A172 (cell line): ENCODE measurements at places on chromosomes 16 and 17.
A peak's percentile ranks its signal among the peaks of the same experiment; 100 is the strongest.

DNA sequence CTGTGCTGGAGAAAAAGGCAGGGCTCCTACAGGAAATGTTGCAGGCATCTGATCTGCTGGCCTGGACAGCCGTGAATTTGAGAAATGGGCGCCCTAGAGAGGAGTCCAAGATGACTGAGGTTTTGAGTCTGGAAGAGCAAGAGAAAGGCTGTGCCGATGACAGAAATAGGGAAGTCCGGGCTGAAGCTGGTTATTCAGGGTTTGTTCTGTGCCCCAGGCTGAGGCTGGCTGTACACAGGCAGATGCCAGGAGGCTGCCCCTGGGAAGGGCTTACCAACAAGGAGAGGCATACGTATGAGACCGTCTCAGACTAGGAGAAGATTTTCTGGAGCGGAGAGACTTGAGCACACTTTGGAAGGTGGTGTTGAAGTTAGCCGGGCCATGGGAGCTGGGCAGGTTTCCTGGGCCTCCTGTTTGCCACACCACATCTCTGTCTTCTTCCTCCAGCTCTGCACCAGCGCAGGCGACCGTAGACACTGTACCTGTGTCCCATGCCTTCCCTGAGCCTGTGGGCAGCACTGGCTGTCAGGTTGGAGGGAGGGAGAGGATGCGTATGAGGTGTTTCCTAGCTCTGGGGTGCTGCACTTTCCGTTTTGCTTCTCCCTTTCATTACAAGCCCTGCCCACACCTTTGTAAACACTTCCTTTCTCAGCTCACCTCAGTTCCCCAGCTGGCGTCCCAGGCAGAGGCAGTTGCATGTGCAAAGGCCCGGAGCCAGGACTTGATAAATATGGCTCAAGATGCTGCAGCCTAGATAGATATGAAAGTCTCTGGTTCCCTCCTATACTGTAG, 80.8 kb downstream of the SPECC1 start:
- no peak for DNase-seq

DNA sequence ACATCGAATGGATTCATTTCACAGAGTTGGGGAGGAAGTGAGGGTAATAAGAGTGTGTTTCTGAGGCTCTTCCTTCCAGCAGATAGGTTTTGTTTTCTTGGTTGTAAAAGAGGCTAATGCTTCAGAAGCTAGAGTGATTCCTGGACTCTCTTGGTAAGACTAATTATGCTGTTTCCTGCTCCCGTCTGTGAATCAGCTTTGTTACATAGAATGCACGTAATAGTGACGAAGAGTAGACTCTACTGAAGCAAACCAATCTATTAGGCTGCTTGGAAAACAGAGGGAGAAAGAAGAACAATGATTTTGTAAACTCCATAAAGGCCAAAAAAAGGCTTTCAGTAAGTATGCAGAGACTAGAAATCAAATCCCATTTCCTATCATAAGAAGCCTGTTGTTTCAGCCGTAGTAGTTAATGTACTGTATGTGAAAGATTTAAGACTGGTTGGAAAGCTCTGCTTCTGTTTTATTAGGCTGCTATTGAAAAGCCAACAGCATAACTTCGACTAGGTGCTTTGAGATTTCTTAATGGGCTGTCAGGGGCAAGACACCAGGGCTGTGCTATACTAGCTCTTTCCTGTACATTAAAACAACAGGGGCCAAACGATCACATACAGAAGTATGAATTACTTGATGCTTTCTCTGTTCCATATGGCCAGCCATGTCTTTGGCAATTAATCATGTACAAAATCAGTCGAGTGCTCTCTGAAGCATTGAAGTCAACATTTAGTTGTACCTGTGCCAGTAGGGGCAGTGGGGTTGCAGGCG, 219.0 kb downstream of the FTO start:
- DNase-seq, result no peak

- no peak for DNase-seq
These were observed 6.9 kb upstream of the RAPGEFL1 start for GRCh38 chr17:40170325-40170724.

GRCh38 chr17:50498021-50498874, 10.0 kb upstream of the MYCBPAP start:
- peak; percentile 64 for DNase-seq

DNA sequence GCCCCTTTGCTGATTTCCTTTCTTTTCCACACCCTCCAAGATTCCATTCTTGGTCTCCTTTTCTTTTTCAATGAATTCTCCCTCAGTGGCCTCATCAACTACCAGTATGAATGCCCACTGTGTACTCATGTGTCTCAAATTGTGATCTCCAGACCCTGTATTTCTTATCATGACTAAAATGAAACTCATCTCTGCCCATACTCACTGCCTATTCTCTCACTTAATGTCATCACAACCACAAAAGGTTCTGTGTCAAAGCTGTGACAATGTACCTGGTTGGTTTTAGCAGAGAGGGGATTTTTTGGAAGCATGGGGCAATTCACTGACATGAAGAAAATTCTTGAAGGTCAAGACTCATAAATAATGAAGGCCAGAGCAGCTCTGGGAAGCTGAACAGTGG, 11.5 kb upstream of the TBX4 start:
- DNase-seq, result no peak

GRCh38 chr16:10787304-10787703, 31.3 kb downstream of the TVP23A start:
- no peak for DNase-seq

DNA sequence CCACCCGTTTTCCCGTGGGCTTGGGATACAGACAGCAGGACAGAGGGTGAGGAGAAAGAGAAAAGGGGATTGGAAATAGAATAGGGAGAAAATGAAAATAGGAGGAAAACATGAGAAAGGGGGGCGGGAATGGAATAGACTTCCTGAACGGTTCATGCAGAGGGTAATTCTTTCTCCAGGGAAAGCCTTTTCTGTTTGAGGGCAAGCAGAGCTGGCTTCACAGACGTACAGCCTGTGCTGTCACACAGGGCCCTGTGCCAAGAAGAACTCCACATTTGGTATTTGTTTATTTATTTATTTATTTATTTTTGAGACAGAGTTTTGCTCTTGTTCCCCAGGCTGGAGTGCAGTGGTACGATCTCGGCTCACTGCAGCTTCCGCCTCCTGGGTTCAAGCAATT, 12.0 kb downstream of the MILR1 start:
- DNase-seq, result no peak

DNA sequence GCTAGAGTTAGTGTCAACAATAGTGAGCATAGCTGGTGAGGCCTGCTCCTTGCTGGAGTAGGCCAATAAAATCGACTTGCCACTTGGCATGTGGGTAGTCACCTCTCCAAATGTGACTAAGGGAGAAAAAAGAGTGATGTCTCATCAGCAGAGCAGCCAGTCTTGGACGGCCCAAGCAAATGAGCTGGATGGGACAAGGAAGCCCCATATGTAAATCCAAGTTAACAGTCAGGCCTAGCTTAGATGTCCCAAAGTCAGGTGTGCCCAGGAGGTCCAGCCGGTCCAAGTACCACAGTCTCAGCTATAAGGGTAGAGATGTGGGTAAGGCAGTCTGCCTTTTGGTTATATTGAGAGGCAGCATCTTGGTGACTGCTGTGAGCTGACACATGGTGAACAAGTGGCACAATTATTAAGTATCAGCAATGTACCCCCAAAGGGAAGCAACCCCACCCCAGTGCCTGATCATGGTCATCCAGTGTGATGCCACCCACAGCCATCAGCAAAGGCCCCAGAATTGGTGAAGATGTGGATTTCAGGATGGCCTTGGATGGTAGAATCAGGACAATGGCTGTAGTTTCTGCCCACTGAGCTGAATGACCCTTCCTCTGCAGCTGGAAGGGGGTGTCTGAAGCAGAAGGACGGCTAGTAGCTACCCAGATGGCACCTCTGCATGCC, 83.4 kb downstream of the TNFRSF13B start:
- no peak for DNase-seq

DNA sequence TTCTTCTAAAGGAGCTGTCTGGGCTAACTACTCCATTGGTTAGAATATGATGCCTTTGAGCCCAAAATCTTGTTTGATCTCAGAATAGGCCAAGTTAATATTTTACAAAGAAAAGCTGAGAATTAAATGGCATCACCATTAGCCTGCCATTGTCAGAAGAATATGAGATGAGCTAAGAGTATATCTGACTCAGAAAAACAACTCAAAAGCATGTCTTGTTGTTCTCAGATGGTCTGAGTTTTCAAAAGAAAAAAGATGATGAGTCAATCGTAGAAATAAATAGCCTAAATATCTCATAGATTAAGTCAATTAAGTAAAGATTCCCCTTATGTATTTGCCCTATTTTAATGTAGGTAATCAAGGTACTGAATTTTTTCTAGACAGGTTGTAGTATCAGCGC, 197.1 kb upstream of the TBX2 start:
- no peak for DNase-seq

DNA sequence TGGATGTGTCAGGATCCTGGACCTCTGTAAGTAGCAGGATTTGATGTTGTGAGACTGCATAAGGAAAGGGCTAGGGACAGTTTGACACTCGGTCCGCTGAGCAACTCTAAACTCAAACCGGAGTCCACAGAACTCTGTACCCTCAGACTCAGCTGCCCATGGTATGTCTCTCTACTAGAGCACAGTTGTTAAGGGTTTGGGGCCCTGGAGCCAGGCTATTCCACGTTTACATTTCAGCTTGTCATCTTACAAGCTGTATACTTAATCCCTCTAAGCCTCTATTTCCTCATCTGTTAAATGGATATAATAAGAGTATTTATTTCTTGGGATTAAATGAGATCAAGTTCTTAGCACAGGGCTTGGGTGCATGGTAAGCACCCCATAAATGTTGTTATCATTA, 27.9 kb downstream of the HOXB1 start:
- DNase-seq, result no peak

- DNase-seq, result no peak
These were observed 121.4 kb upstream of the CDH5 start for GRCh38 chr16:66245072-66245471.

- no peak for DNase-seq
These were observed 12.2 kb downstream of the PIK3R5 start for GRCh38 chr17:8953156-8953885.

GRCh38 chr16:4550591-4550990, 5.5 kb upstream of the C16orf96 start:
- DNase-seq, result no peak

- no peak for DNase-seq
These were observed 254.2 kb downstream of the KCNJ2 start for GRCh38 chr17:70423562-70423961.

- no peak for DNase-seq
These were observed 27.6 kb upstream of the PRM1 start for GRCh38 chr16:11308493-11309283.

- no peak for DNase-seq
These were observed 3.9 kb upstream of the KRT15 start for GRCh38 chr17:41522301-41523224.

DNA sequence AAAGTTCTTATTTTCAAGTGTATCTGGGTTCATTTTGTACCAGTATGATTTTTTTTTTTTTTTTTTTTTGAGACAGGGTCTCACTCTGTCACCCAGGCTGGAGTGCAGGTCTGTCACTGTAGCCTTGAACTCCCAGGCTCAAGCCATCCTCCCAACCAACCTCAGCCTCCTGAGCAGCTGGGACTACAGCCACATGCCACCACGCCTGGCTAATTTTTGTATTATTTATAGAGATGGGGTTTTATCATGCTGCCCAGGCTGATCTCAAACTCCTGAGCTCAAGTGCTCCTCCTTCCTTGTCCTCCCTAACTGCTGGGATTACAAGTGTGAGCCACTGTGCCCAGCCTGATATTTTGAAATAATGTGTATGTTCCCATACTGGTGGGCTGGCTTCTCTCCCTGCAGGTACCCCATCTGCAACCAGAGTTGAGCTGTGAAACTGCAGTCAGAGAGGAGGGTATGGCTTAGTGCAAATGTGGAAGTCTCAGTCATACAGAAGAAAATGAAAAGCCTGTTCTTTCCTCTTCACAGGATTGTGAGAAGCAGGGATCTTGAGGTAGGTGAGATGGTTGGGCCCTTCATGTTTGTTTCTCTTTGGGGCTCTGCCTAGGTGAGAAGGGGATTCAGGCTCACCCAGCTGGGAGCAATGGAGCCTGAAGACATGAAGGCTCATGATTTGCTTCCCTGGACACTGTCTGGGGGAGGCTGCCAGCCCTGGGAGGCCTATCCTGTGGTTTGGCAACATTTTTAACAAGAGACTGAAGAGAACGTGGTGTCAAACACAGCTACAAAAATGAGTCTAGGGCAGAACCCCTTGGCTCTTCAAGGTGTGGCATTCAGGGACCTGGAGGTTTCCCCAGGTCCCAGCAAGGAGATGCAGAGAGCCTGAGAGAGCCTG, 41.3 kb upstream of the SIAH1 start:
- DNase-seq, result no peak

DNA sequence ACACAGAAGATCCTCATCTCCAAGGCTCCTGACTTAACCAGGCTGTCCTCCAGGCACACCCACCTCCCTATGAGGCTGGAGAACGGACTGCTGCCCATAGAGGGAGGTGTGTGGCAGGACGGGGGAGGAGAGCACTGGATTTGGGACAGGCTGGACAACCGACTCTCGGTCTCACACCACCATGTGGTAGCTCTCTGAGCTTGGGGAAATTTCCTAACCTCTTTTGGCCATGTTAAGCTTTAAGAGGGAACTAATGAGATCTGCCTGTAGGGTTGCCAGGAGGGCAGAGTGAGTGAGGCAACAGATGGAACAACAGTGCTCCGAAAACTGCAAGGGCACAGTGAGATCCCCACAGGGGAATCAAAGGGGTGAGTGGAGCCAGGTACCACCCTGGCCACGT, 32.7 kb downstream of the RHBDL3 start:
- DNase-seq, result no peak

DNA sequence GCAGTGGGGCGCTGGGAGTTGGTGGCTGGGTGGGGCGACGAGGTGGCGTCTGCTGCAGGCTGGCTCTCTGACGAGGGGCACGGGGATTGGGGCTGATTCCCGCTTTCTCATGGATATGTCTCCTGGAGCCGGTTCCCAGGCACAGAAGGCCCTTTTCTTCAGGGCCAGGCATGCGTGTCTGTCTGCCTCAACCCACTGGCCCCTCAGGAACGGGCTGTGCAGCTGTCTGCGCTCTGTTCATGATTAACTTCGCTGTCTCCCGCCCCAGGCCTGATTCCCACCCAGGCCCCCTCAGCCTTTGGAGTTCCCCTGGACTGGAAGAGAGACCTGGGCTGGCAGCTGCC, 53.1 kb downstream of the RAP1GAP2 start:
- DNase-seq, result no peak

- DNase-seq, result no peak
These were observed 47.5 kb downstream of the SF3B3 start for GRCh38 chr16:70570967-70571570.

GRCh38 chr17:78641243-78641642, 64.0 kb upstream of the DNAH17 start:
- no peak for DNase-seq
